ENCODE measurements at places on chromosomes 13 and 19.

GRCh38 chr13:73231471-73231870, 172.7 kb downstream of the KLF5 start:
- DNase-seq: no peak

GRCh38 chr19:48685583-48685982, 10.2 kb upstream of the FUT2 start:
- no peak for DNase-seq

GRCh38 chr19:53989600-53990533, 1.6 kb upstream of the CACNG6 start:
- DNase-seq: no peak

DNA sequence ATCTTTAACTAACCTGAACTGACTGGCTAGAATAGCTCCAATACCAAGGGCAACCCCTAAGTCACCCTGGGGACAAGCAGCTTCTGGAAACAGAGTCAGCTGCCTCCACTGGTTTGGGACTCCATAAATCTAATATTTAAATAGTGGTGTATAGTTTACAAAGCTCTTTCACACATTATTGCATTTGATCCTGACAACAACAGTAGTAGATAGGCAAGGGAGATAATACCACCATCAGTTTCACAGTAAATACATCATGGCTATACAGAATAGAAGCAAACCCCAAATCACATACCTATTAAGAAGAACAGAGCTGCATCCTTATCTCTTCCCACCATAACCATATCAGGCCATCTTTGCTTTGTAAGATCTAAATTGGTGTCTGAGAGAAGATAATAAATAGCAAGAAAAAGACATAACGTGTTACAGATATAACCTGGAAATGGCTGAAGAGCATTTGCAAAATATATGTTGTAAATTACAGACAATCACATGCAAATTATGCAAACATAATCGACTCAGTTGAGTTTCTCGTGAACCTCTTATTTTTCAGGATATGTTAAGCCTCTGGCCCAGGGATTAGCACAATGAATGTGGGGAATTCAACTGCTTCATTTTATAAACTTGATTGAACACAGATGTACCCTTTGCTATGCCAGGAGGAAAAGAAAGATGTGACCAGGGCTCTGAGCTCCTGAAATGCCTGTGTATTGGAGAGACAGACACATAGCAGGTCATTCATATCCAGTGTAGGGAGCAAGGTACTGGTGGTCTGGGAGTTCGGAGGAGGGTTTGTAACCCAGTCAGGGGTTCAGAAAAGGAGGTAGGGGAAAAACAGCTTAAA, 142.5 kb downstream of the SLC7A1 start:
- no peak for DNase-seq

DNA sequence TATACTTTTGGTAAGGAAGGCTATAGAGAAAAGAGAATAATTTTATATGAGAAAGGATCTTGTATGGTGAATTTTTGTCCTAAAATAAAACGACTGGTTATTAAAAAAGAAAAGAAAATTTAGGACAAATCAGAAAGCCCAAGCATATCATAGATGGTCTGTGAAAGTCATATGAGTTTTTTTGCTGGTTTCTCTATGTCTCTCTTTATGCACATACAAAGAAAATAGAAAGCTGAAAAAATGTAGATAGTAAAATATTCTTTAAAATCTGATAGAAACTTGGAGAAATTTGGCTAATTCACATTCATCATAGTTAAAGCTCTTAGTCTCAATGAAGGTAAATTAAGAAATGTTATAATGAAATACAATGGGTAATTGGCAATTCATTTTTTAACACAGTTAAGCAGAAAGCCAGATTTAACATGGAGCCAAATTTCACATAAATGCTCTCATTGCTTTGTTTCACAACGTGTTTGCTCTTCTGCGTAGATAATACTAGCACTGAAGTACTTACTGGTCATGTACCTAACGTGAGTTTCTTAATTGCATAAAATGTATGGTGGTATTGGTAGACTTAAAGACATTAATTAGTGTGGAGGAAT, 621.5 kb upstream of the ATXN8OS start:
- no peak for DNase-seq

- DNase-seq: no peak
Measured at GRCh38 chr13:22839603-22840530, 340.9 kb upstream of the SGCG start.

- no peak for DNase-seq
Measured at GRCh38 chr13:80865329-80865728, 524.4 kb upstream of the SPRY2 start.

DNA sequence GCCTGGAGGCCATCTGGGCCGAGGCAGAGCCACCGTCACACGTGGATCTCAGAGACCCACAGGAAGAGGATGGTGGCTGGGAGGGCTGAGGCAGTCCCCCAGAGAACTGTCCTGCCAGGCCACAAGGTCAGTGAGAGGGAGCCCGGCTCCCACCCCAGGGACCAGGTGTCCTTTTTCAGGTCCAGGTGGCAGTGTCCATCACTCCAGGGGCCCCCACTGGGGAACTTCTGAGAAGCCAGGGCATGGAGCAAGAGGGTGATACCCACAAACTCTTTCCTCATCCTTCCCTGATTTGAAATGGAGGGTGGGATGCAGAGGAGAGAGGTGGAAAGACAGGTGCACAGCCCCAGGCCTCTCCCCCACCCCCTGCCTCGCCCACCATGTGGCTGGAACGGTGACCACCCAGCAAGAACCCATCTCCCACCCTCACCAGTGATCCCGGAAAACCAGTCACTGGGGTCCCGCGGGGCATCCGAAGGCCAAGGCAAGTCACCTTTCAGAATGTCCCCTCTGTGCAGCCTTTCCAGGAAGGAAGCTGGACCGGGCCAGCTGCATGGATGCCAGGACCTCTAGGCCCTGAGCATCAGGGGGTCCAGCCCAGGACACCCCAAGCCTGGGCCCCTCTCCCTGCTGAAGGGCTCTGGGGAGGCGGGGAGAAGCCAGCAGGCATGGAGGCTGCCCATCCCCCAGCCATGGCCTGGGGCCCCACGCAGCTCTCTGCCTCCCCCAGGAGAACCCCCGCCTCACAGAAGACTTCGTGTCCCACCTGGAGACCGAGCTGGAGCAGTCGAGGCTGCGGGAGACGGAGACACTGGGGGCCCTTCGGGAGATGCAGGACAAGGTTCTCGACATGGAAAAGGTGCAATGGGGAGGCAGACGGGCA, 14.1 kb downstream of the PRR36 start:
- DNase-seq: no peak

- no peak for DNase-seq
Measured at GRCh38 chr19:48090281-48090802, 20.3 kb downstream of the PLA2G4C start.
